ENCODE measurements at places on chromosomes 1 and 21.
A peak's percentile ranks its signal among the peaks of the same experiment; 100 is the strongest.

DNA sequence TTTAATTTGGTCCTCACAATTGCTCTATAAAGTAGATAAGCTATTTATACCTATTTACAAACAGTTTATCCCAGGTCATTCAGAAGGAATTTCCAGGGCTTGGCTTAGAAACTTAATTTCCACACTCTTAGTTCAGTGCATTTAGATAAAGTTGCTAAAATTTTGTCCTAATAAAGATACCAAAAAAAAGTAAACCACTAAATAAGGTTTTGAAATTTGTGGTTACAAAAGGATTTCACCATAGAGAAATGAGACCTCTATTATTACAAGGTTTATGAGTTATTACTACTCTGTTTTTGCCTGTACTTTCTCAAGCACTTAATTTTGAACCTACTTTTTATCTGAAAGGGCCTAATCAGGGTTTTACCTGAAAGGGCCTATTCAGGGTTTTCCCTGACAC lies 22.4 kb downstream of the PTPN22 start:
- DNase-seq, result no peak

DNA sequence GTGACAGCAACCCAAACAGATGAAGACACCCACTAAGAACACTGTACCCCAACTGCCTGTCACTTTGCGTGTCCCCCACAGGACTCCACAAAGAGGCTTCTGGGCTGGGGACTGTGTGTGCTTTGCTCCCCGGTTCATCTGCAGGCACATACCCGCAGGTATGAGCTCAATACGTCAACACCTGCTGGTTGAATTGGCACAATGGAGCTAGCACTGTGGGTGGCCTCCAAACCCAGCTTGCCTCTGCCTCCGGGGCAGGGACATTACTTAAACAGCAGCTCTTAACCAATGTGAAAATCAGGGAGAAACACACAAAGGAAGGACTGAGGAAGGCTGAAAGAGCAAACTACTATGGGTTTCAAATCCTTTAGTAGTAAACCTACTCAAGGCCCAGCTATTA lies 140.2 kb upstream of the TIAM1 start:
- no peak for DNase-seq

- no peak for DNase-seq
Measured at GRCh38 chr1:115833856-115834255, 7.1 kb downstream of the NHLH2 start.

DNA sequence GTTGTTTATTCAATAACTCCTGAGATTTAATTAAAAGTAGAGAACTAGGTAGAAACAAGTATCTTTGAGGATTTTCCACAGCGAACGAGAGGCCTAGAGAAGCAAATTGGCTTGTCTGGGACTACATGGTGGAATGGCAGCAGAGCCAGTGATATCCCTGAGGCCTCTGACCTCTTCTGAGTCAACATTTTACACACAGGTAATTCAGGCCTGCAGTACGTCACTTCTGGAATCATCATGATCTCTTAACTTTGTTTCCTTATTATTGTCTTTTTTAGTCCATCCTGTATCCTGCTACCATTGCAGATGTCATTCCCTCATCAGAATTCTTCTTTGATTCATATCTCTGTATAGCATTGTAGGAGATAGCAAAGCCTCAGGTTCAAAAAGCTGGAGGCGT lies 9.9 kb downstream of the SPRTN start:
- no peak for DNase-seq

GRCh38 chr21:14762327-14762726 lies 216.2 kb upstream of the SAMSN1 start:
- DNase-seq, result no peak

DNA sequence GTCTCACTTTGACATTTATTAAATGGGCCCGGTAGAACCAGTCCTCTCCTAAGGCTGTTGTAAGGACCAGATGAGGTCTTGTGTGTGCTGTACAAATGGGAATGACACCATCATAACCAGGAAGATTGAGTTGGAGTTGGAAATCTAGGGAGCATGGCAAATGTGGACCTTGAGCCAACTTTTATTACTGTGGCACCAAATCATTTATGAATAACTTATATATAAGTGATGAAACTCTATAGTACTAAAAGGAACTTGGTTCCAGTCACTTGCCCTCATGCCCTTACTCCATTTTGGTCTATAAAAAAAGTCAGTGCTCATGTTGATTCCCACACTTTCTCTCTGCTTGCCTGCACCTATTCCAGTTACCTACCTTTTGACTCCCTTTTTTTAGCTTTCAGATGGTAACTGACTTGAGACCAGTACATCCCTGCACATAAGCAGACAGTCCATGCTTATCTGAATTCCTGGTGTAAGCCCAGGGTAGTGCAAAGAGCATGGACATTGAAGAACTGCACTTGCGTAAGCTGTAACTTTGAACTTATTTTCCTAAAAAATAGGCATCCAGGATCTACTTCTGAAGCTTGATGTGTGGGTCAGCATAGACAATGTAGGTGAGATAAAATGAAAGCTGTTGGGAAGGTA lies 210.6 kb downstream of the PBX1 start:
- no peak for DNase-seq

GRCh38 chr1:1121611-1122077 lies 5.8 kb upstream of the C1orf159 start:
- no peak for DNase-seq

- no peak for DNase-seq
Measured at GRCh38 chr1:78370779-78371482, 119.8 kb upstream of the PTGFR start.

- no peak for DNase-seq
Measured at GRCh38 chr1:64228167-64228957, 24.9 kb downstream of the UBE2U start.

GRCh38 chr1:229098361-229098760 lies 172.6 kb upstream of the RAB4A start:
- no peak for DNase-seq

GRCh38 chr1:26529655-26530409 lies at the start of gene RPS6KA1:
Gene RPS6KA1, plus strand, starts transcription at chr1:26529761. Its CDS starts 160 bp downstream, at chr1:26529921.
- peak; percentile 63 for DNase-seq

DNA sequence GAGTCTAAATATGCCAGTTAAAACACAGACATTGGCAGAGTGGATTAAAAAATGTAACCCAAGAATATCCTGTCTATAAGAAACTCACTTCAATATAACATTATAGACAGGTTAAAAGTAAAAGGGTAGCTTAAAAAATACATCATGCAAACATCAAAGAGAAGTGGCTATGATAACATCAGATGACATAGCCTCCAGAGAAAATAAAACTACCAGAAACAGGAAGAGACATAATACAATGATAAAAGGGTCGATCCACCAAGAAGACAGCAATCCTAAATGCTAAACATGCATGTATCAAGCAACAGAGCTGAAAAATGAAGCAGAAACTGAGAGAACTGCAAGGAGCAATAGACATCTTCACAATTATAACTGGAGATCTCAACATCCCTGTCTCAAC lies 190.2 kb upstream of the NR5A2 start:
- no peak for DNase-seq

- no peak for DNase-seq
Measured at GRCh38 chr1:176144526-176144925, 62.6 kb downstream of the COP1 start.

GRCh38 chr1:31505911-31506497 lies 70.3 kb upstream of the TINAGL1 start:
- DNase-seq, result no peak

DNA sequence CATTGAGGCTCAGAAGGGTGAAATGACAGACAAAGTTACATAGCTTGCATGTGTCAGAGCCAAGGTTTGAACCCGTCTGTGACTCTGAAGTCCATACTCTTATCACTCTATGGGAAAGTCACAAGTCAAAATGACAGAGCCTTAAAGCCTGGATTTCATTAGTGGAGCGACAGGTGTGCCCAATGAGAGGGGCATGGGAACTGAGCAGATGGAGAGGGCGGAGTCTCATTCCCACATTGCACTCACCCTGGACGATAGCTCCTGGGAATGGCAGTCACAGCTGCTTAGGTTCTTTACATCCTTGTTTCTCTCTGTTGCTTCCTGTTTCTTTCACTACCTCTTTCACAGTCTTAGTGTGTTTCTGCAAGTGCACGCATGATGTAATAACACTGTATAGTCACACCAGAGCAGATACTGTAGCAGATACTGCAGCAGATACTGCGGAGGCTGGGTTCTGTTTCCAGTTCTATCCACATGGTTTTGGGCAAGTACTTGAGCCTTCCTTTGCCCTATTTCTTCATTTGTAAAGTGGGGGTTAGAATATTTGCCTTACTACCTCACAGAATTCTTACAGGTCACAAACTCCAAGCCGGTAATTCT lies 127.2 kb downstream of the ZSCAN20 start:
- peak; percentile 92 for DNase-seq

- DNase-seq, result no peak
Measured at GRCh38 chr21:26020081-26020480, 150.5 kb downstream of the APP start.

- no peak for DNase-seq
Measured at GRCh38 chr21:45341779-45342178, 54.1 kb upstream of the POFUT2 start.

GRCh38 chr1:69929308-69930057 lies 275.9 kb downstream of the LRRC40 start:
- no peak for DNase-seq

DNA sequence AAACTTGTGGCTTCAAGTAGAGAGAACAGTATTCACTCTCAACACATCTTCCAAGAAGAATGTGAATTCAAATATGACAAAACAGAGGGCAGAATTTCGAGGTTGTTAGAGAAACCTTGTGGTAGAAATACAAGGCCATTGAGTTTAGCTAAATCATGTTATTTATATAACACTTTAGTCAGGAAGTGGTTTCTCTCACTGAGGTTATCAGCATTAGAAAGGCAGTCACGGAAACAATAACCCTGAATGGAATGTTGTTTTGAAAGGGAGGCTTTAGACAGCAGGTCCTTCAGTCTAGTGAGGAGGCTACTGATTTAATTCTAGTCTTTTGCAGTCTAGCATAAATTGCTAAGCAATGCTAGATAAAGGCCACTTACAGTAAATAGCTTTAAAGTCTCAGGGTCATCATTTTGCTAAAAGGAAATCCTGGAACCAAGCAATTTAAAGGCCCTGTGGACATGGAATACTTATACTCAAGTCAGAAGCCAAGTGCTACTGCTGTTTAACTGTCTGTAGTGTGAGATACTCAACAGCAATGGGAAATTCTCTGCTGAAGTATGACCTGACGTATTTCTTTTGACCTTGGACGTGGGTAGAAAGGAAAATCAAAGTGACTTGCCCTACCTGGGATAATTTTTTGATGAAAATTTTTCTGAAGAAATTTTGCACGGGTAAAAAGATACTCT lies 89.0 kb upstream of the CHODL start:
- DNase-seq, result no peak

DNA sequence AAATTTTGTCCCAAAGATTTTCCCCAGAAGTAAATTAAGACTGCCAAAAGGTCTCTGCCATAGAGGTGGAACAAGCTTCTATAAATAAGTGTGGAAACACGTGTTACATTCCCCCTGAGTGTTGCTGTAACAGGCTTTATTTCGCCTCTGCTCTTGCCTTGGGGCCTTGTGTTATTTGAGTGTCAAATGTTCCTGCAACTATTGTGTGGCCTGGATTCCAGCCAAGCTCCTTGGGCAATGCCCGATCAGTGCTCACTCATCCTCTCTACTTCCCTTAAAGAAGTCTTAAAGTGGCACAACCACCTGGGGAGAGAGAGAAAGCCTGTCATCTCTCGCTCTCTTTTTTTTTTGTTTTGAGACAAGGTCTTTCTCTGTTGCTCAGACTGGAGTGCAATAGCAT lies 156.7 kb downstream of the NR5A2 start:
- DNase-seq, result peak; percentile 92

GRCh38 chr21:27408826-27409225 lies 441.9 kb upstream of the ADAMTS5 start:
- DNase-seq, result no peak

DNA sequence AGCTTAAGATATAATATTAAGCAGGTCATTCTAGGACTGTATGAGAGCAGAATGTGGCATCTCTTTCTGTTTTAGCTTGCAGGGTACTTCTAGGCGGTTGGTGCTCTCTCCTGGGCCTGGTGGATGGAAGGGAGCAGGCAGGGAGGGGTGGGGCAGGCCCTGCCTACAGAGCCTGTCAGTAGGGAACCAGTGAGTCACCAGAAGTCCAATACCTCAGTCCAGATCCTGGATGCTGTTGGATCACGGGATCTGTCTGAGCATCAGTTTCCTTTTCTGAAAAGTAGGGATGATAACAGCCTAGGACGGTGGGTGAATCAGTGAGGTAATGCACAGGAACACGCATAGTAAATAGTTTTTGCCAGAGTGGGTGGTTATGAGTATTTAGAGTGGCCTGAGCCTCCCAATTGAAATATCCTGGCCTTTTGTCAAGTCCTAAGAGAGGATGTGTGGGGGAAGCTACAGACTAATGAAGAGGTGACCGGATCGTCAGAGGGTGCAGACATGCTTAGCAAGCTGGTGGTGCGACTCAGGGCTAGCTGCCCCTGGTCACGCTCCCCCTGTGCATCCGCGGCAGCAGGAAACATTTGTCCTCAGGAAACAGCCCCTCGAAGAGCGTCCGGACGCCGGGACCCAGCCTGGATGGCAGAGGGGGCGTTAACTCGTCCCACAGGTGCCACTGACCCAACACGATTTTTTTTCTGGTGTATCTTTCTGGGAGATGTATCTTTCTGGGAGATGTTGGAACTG lies 23.9 kb downstream of the NAV1 start:
- no peak for DNase-seq

DNA sequence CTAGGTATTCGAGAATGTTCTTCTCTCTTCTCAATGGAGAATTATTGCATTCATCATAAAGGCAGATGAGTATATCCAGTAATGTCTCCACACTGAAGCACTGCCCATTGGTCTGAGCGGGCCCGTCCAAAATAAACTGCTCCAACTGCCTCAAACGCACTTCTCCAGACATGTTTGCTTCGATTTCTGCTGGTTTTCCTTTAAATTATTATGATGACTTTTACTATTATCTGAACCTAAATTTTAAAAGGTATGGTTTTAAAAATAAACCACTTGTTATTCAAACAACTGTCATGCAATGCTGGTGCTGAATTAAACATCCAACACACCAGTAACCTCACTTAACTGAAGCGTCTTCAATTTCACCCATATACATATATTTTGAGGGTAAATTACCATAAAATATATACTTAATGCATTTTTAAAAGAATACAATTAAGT lies 1.3 kb downstream of the CDC42BPA start:
- DNase-seq, result no peak

- DNase-seq, result peak; percentile 30
Measured at GRCh38 chr1:68218490-68218889, 13.8 kb downstream of the WLS start.

DNA sequence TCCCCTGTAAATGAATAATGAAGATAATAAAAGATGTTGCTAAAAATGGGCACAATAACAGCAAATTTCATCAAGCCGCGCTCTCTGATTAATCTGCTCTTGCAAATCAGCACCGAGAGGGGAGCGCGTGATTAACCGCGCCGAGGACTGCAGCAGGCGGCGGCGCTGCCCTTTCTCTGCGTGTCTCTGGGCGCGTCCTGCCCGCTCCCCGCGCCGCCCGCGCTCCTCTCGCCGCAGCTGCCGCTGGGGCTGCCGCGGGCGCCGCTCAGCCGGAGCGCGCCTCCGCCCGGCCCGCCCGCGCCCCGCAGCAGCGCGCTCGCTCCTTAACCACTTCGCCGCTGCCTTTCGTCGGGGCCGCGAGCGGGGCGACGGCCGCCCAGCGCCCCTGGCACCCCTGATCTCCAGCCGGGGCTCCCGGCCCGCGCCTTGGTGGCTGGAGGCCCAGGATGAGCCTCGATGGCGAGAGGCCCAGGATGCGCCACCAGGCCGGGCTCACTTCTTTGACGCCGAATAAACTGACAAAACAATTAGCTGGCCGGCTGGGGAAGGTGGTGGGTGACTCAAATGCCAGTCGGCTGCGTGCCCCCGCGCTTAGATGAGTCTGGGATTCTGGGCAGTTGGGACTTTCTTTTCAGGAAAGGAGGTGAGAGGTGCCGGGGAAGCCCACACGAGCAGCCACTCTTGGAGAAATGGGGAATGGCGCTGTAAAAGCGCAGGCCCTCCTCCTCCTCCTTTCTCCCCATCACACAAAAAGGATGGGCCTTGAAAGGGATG lies 221.4 kb upstream of the PKN2 start:
- no peak for DNase-seq
